Retinal pigment epithelial cell (primary cell): ENCODE measurements at places on chromosomes 3 and 15.

- DNase-seq, result no peak
Measured at GRCh38 chr3:173685456-173685855, 287.9 kb downstream of the NLGN1 start.

DNA sequence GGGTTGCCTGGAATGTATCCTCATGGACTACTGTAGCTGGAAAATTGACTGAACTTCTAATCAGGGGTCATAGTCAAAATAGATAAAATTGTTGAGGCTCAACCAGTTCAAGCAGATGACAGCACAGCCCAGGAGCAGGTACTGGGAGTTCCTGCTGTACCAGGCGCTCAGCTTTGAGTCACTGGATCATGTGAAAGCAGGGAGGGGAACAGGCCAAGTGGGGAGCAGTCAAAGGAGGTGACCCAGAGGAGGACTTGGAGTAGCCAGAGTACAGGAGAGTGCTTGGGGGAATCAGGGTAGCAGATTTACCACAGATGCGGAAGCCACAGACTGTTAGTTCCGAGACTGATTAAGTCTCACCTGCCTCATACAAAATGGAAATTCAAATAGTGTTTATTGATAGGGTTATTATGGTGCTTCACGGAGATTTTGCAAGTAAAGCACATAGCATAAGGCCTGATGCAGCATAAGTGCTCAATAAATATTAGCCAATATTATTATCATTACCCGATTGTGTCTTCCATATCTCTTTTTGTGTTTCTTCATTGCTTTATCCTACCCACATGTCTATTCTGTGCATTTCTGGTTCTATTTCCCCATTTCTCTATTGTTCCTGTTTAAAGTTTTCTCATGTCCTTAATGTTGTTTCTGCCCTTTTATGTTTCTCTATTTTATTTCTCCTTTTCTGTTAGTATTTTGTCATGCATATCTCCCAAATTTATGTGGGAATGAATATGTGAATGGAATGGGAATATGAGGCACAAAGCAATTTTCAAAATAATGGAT, 369.2 kb upstream of the MCTP2 start:
- DNase-seq, result peak; percentile 44

DNA sequence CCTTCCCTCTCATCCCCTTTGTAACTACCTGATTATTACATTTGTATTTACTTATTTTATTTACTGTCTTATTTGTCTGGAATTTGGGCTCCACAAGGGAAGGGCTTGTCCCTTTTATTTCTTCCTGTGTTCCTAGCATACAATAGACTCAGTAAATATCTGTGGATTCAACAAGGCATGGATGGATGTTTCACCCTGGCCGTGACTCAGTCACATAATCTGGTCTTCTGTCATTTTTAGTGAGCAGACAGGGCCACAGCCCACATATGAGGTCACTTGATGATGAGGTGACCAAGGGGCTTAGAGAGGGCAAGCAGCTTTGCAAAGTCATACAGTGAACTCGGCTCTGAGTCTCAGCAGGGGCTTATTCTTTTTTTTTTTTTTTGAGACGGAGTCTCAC, 7.8 kb upstream of the DAG1 start:
- DNase-seq, result no peak

GRCh38 chr3:168517249-168518071, 421.7 kb upstream of the GOLIM4 start:
- no peak for DNase-seq

DNA sequence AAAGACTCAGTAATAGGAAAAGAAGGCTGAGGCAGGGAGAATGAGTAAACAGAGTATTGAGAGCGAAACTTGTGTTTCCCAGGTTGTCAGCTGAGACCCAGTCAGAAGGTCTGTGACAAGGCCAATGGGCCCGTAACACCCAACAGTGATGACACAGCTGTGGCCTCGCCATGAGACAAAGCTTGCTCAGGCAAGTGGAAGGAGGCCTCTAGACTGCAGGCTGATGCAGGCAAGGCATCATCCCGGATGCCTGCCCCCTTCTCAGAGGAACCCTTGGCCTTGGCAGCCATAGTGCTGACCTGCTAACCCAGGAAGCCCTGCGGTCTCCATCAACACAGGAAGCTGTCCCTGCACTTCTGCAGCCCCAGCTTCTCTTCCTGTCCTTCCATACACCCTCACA, 15.4 kb downstream of the RAB6B start:
- no peak for DNase-seq

- no peak for DNase-seq
Measured at GRCh38 chr15:67559158-67559557, 16.7 kb downstream of the MAP2K5 start.

GRCh38 chr15:78955355-78955754, 10.5 kb upstream of the CTSH start:
- no peak for DNase-seq

DNA sequence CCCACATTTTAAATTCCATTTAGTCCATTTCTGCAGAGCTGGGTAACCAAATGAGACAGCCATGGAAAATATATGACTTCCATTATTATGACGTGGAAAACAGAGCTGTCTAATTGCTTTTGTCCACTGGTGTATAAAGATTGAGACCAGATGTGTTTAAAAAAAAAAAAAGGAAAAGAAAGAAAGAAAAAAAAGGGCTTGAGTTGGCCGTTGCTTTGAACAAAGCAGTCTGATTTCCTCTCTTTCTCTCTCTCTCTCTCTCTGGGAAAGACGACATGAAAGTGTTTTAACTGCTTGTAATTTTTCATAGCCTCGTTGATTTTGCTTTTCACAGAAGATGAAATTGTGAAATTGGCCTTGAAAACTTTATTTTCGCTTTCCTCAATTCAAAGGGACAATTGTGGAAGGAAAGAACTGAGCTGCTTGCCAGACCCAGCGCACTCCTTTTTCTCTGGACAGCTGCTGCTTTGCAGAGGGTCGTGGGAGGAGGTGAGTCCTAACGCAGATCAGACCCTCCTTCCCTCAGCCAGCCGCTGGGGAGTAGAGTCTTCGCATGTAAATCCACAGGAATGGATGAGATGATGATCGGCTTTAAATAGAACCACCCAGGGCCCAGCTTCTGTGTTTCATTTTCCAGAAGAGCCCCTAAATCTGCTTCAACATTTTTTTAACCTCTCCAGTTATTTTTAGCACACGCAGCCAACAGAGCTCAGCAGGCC, 42.8 kb upstream of the UBE2E1 start:
- no peak for DNase-seq

GRCh38 chr15:31214158-31214863, 112.3 kb upstream of the KLF13 start:
- no peak for DNase-seq

DNA sequence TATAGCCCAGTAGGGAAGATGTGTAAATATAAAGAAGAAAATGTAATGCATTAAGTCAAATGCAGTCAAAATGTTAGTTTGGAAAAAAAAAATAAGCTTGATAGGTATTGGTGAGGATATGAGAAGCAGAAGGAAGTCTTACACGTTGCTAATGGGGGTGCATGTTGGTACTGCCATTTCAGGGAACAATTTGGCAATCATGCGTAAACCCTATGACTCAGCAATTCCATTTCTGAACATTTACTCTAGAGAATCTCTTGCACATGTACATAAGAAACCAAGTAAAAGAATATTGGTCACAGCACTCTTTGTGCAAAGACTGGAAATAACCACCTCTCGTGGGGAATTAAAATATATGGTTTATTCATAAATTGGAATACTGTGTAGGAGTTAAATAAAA, 35.5 kb upstream of the TIMP4 start:
- peak; percentile 89 for DNase-seq

DNA sequence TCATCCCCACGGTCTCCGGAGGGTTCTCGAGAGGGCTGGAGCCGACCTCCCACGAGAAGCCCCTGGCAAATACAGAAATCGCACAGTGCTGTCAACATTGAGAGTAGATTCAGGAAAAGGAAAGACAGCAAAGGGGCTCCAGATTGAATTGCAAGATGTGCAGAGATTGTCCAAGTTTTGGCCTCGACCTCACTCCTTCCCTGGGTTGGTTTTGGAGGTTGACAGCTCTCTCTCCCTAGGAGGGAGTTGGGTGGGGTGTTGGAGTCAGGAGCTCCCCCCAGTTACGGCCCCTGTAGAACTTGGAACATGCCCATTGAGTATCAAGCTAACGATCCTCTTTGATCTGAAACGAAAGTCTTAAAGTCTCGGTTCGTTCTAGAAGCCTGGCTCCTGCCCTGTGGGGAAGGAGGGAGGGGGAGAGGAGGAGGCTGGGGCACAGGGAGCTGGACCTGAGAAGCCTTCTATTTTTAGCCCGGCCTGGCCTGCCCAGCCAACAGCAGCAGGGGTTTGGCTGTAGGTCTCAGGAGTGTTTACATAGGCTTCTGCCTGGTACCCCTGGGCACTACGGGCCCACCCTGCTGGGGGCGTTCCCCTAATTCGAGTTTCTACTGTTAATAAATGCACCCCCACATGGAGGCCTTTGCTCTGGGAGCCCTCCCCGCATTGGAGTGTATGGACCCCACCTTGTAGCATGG, 672 bp upstream of the KY start:
- DNase-seq, result no peak

DNA sequence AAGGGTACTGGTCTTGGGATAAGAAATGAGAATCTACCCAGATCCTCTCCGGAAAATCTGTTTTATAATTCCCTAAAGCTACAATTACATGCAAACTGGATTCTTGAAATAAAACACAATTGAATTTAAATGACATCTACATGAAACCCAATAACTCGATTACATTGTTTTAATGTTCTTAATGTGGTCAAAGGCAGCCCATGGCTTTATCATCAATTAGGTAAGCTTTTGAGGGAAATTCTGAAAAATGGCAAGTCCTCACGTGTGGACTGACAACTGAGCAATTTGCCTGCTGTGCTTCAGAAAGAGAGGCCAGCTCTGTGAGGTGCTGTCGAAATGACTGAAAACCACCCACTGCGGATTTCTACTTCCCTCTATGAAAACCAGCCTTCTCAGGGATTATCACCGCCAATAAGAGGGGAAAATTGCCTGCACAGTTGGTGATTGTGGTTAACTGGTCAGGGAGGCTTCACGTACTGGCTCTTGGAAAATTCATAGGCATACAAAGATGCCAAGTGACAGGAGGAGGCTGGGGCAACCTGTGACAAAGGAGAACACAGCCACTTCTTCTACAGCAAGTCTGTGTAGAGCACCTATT, 200.8 kb upstream of the SLCO3A1 start:
- DNase-seq, result no peak

- DNase-seq, result no peak
Measured at GRCh38 chr3:151635905-151636304, 97.8 kb upstream of the AADACL2 start.

GRCh38 chr15:71186267-71186666, 71.0 kb downstream of the THSD4 start:
- no peak for DNase-seq

- DNase-seq, result no peak
Measured at GRCh38 chr3:7978087-7978422, 523.6 kb upstream of the LMCD1 start.

- DNase-seq, result no peak
Measured at GRCh38 chr15:95405447-95405846, 925.1 kb upstream of the NR2F2 start.

DNA sequence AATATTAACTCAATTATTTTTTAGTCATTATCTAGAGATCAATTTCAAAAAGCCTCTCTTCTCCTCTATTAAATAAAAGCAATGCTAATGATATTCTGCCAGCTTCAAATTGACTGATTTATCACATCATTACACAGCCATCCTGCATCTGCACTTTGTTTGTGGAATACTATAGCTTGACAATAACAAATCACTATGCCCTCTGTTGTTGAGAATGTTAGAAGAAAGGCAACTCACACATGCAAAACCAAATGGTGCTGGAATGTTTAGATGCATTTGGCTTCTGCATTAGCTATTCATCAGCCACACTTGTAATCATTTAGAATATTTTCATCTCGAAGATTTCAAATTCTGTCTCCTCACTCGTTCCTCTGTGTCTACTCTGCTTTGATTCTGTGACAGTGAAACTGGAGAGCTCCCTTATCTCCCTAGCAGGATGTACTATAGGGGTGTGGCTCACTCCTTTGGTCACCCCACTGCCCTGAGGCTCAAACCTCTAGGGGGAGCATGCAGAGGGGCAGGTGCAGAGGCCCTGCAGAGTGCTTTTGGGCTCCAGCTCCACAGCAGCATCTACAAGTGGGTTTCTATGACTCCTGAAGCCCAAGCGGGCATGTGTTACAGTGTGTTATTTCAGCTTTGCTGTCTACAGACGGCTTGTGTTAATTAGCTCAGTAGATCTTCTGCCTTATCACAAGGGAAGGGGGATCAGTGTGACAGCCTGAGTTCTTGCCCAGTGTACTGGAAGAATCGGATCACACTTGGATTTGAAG, 454.1 kb upstream of the BCHE start:
- no peak for DNase-seq

DNA sequence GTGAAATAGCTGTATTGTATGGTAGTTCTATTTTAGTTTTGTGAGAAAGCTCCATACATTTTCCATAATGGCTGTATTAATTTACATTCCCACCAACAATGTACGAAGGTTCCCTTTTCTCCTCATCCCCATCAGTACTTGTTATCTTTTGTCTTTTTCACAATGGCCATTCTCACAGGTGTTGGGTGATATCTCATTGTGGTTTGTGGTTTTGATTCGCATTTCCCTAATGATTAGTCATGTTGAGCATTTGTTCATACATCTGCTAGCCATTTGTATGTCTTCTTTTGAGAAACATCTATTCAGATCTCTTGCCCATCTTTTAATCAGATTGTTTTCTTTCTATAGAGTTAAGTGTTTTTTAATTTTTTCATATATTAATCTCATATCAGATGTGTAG, 931.9 kb downstream of the IGSF11 start:
- DNase-seq, result no peak

- no peak for DNase-seq
Measured at GRCh38 chr15:93037820-93038705, 50.9 kb downstream of the RGMA start.

DNA sequence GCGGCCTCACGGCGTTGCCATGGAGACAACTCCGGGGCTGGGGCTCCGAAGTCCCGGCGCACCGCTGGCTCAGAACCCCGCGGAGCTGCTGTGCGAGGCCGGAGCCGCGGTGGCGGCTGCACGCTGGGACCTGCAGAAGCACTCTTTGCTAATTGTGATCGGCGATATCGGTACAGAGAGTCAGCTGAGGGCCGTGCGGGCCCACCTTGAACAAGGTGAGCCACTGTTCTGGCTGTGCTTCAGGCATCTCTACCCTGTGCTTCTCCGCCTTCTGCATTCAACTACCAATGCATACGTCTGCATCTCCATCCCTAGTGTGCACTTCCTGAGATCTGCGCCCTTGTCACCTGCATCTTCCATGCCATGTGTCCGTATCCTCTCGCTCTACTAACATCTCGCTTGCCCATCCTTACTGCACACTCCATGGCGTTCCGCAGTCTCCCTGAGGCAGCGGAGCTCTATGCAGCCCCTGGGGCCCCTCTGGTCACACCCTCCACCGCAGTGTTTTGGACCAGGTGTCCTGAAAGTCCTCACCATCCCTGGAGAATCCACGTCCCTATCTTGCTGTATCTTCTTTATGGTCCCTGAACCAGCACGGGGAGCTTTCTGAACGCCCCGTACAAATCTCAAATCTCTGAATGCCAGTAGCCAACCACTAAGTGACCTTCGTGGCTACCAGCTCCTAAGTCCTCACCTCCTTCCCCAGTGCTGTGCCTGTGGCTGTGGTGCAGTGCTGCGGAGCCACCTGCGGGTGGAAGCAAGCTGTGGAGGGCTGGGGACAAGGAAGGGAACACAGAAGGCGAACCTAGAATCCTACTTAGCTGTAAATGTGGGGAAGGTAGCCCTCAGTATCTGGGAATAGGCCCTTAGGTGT, 6.2 kb upstream of the MAP1A start:
- no peak for DNase-seq
